Hippocampal formation (tissue), 2 donors: ENCODE measurements at places on chromosomes 7 and 10.

DNA sequence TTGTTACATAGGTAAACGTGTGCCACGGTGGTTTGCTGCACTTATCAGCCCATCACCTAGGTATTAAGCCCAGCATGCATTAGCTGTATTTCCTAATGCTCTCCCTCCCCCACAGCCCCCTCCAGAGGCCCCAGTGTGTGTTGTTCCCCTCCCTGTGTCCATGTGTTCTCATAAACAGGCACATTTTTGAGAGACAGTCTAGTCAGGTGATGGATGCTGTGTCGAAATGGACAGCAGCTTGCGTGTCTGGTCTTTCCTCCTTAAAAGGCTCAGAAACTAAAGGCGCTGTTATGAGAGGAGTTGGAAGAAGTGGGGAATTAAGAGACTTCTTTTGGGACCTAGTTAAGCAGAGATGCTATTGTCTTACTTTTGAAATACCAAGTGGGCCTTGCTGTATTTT, 296.0 kb downstream of the BBS9 start:
- no peak for DNase-seq

GRCh38 chr7:54189330-54189729, 352.8 kb upstream of the VSTM2A start:
- no peak for DNase-seq

DNA sequence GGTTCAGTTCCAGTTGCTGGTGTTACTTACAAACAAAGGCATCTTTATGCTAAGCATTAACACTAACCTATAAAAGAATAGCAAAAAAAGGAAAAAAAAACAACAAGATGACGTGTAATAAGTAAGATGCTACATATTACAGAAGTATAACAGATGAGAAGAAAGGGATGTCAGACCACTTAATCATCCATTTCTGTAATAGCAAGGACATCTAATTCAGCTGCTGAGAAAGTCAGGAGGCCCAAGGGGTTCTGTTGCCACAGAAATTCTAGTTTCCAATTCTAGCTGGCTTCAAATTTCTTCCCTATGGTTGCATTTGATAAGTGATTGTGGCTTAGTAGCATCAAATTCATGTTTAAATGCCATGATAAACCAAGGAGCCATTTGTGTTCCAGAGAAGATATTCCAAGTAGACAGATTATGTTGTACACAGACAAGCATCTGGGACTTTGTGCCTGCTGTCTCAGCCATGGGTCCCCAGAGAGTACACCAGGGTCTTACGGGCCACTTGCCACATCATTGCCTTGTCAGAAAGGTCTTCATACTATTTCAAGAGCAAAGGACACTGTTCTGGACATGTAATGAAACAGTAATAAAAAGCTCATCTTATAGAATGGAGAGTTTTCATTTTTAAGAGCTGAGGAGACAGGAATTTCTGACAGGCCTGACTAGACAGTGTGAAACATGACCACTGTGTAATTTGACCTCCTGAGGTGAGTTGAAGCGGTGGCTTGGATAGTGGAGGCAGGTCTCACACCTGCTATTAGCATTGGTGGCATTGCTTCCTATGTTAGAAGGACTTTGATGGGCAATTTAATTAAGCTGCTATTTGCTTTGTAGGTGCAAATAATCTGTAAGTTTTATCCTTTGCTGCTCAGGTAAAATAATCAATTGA, 4.2 kb upstream of the ASB4 start:
- DNase-seq = no peak

DNA sequence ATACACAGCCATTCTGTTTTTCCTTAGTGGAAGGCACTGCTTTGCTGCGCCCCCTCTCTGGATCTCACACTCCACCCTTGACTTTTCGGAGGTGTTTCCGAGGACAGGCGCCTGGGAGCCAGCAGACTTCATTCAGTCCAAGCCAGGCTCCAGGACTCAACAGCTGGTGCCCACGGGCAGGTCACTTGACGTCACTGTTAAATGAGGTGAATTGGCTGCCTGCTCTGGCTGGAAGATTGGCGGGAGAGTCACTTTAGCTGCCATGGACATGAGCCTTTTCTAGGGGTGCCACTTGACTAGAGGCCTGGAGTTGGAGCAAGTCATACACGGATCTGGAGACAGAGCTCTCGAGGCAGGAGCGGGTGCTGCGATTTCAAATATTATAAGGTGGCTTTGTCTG, 3.2 kb downstream of the HTRA1 start:
- DNase-seq = no peak

DNA sequence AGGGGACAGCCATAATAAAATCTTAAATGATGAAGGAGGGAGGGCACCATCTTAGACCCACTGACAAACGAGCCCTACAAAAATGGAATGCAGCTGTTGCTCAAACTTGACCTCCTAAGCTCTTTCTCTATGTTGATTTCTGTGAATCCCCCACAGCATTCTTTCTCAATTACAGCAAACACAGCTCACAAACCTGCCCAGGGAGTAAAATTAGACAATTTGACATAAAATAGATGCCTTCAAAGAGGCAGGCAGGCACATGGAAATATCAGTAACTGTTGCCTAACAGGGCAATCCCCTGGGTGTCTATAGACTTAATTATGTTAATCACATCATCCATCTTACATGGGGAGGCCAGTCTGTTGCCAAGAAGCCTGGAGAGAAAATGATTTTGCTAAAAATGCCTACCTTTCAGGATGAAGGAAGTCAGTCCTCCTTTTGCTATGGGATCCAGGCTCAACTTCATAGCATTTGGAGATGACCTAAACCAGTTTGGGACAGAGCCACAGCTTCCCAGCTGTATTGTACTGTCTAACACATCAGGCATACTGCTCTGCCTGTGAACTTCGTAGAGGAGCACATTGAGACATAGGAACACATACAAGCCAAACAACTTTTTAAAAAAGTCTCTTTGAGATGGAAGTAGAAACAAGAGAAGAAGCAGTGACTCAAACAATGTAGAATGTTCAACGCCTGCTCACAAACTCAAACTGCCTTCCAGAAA, 1177.4 kb downstream of the SORCS1 start:
- no peak for DNase-seq
